Activated naive CD4-positive, alpha-beta T cell treated with Interleukin-2 at 50 U/mL for 16 hours (primary cell): ENCODE measurements at places on chromosomes 2 and 18.

GRCh38 chr2:63589148-63589958, 590 bp downstream of the MDH1 start:
- no peak for DNase-seq

GRCh38 chr18:55121397-55122170, 162.3 kb upstream of the CCDC68 start:
- DNase-seq, result no peak

DNA sequence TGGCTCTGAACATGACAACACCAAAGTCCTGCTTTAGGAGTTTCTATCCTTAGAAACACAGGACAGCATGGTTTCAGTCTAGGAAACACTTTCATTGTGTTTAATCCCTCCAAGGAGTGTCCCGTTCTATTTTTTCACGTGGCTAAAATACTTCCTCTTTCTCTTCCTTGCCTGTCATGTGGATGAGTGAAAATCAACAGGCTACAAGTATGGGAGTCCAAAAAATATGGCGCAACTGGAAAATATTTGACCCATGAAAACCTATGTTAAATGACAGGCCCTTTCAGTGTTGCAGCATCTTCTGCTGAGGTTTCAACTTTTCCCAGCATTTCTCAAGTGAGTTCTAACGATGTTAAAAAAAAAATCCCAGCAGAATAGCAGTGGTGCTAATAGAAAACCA, 146.3 kb downstream of the LAMA3 start:
- no peak for DNase-seq

DNA sequence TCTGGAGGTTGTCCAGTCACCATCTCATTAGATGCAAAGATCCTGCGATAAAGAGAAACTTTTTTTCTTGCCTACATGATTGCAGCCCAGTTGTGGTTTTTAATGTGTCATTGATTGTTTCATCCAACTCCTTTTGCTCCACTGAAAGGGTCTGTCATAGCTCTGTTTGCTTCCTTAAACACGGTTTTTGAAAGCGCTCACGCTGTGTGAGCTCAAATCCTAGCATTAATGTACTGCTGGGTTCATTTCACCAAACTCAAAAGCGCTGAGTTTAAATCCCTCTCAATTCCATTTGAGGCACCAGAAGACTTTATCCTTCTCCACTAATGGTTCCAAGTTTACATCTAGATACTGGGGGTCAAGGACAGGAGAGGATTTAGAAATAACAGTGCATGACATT, 53.6 kb downstream of the CDK15 start:
- no peak for DNase-seq

DNA sequence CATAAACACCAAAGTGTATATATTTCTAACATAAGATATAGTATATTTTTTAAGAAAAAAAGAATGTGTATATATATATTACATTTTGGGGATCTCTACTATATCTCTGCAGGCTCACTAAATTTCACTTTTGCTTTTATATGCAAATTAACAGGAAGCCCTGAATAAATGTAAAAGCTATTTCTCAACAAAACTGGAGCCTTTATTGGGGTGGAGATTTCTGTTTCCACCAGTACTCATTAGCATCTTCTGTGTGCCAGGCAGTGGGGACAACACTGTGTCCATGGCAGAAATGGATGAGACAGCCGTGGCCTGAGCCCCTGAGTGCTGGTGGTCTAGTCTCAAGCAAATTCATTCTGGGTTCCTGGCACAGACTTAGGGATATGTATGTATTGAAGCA, 41.3 kb downstream of the C18orf63 start:
- no peak for DNase-seq

- DNase-seq, result no peak
These were observed 39.8 kb downstream of the RHBDD1 start for GRCh38 chr2:226875438-226876225.

GRCh38 chr2:173657996-173658717, 303.5 kb downstream of the CDCA7 start:
- DNase-seq, result no peak

DNA sequence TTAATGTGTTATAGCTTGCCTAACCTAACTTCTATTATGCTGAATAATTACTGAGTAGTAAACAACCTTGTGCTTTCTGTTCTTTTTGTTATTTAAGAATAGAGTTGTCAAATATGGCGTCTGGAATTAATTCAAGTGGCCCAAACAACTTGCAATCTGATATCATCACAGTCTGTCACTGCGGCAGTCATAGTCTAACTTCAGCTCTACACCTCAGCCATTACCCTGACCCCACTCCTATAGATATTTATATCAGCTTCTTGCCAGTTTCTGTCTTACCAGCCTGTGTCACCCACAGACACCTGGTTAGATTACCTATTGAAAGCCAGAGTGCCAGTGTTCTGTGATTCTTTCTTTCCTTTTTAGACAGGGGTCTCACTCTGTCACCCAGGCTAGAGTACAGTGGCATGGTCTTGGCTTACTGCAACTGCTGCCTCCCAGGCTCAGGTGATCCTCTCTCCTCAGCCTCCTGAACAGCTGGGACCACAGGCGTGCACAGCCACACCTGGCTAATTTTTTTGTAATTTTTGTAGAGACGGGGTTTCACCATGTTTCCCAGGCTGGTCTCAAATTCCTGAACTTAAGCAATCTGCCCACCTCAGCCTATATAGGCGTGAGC, 14.1 kb upstream of the KLHL41 start:
- no peak for DNase-seq
